CD4-positive, alpha-beta T cell (primary cell): ENCODE measurements at places on chromosomes 6 and 20. TPM values are rescaled to one million over a fixed set of nuclear protein-coding genes. Genes with fewer than 3 reads are reported as not detected.

Gene HIVEP1
- total RNA-seq, result 78.8 TPM

Gene SLC35F1
- not detected for total RNA-seq

Gene KIAA1586
- 12.5 TPM for total RNA-seq

Gene MCHR2
- not detected for total RNA-seq

Gene HLA-DOB
- 2.9 TPM for total RNA-seq

Gene DNMT3B
- 0.28 TPM for total RNA-seq

GRCh38 chr6:63859528-63859927 is 223.9 kb downstream of the PHF3 start:
- no peak for DNase-seq

GRCh38 chr20:50924261-50924920 is 6.8 kb downstream of the ADNP start:
- DNase-seq, result no peak

- DNase-seq, result no peak
Measured at GRCh38 chr20:1427457-1428054, 34.7 kb upstream of the FKBP1A start.

DNA sequence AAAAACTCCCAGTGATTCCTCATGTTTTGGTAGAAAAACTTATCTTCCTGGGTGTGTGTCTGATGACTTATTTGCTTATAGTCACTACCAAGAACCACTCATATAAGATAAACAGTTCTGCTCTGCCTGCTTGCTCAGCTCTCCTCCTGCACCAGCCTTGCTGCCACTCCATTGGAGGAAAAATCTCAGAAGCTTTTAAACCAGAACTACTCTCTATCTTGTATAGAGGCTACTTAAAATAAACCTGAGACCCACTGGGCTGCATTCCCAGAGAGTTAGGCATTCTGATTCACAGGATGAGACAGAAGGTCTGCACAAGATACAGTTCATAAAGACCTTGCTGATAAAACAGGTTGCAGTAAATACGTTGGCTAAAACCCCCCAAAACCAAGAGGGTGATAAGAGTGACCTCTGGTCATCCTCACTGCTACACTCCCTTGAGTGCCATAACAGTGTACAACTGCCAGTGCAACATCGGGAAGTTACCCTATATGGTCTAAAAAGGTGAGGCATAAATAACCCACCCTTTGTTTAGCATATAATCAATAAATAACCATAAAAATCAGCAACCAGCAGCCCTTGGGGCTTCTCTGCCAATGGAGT is 728.3 kb downstream of the EPHA7 start:
- DNase-seq, result no peak

- DNase-seq, result no peak
Measured at GRCh38 chr20:20465252-20465651, 97.3 kb downstream of the INSM1 start.

DNA sequence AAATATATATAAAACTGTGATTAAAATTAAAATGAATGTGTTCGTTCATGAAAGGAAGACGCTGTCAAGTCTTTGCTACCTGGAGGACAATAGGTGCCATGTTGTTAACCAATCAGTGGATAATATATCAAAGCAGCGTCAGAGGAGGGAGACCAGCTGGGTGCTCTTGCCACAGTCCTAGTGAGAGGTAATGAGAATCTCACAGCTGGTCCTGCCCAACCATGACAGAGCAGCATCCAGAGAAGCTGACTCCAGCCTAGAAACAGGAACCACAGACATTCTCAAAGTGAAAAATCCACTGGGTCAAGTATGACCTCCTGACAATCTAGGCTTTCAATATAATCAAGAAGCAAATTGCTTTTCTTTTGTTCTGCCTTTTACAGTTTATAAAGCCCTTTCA is 94.5 kb upstream of the LRFN2 start:
- no peak for DNase-seq

GRCh38 chr20:32898729-32899128 is 40.0 kb downstream of the EFCAB8 start:
- DNase-seq, result no peak

GRCh38 chr6:2193931-2194330 is 51.5 kb downstream of the GMDS start:
- no peak for DNase-seq

DNA sequence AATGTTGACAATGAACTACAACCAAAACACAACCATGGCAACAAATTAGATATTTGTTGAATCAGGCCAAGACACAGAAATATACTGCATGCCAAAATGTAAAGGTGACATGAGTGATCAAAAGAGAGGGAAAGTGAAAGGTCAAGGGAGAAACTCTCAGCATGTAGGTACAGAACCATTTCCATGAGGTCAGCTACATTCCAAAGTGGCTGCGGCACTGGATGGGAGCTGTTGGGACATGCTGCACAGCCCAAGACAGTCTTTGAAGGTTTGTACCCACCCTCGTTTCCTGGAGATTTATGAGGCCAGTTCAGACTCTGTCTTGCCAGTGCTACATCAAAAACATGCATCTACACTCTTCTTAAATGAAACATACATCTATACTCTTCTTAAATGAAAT is 579.9 kb downstream of the BMP2 start:
- DNase-seq, result no peak
